NCI-H526 treated with DMSO at 0.1 percent for 48 hours (cell line): ENCODE measurements at places on chromosomes 3 and 15.

- DNase-seq = no peak
Observed at GRCh38 chr3:37498126-37499039, 324.0 kb upstream of the LRRFIP2 start.

- DNase-seq = no peak
Observed at GRCh38 chr3:16203671-16204629, 29.5 kb downstream of the GALNT15 start.

GRCh38 chr3:82824491-82824890 lies 1063.0 kb upstream of the GBE1 start:
- DNase-seq = no peak

DNA sequence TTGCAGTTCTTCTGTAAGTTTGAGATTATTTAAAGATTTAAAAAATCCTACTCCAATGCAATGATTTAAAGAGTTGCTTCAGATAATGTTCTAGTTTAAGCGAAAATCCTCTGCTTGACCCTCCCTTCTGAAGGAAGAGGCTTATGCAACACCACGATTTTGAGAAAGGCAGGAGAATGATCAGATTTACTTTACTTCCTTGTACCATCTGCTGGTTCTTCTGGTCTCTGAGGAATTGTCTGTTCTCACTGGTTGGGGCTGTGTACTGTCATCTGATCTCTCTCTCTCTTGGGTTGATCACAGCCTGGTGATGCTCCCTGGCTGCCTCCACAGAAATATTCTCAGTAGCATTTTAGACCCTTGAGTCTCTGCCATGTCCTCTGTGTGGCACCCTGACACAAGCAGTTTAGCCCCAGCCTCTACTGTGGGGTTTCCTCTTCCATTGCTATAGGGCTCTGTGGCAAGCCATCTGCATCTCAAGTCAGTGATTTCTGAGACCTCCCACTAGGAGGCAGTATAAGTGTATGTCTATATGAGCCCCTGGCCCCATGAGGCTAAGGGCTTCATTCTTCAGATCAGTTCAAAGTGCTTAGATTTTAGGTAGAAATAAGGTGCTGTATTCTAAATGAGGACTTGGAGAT lies 50.8 kb upstream of the PLAAT1 start:
- DNase-seq = peak; percentile 86

DNA sequence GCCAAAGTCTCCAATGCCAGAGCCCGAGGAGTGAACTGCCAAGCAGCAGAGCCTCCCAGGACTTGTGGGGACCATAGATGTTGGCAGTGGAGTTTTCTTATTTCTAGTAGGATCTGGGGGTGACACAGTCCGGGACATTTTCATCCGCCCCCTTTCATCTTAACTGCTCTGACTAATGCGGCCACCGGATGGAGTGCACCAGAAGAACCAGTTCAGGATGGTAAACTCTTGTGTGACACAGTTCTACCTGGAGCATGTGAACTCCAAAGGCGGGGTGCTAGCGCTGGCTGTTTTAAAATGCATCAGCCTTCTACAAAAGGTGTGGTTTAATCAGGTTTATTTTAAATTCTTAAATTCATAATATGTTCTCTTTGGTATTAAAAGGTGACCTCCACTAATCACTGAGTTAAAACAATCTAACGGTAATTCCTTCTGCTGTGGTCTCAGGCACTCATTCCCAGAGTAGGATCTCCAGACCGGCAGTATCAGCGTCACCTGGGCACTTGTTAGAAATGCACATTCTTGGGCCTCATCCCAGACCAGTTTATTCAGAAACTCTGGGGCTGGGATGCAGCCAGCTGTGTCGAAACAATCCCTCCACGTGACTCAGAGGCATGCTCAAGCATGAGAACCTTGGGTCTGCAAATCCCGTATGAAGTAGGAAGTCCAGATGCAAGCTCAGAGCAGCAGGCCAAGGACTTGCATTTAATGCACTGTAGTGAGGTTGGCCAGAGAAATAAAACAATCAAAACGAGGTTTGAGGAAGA lies 105.5 kb downstream of the GABRB3 start:
- no peak for DNase-seq

DNA sequence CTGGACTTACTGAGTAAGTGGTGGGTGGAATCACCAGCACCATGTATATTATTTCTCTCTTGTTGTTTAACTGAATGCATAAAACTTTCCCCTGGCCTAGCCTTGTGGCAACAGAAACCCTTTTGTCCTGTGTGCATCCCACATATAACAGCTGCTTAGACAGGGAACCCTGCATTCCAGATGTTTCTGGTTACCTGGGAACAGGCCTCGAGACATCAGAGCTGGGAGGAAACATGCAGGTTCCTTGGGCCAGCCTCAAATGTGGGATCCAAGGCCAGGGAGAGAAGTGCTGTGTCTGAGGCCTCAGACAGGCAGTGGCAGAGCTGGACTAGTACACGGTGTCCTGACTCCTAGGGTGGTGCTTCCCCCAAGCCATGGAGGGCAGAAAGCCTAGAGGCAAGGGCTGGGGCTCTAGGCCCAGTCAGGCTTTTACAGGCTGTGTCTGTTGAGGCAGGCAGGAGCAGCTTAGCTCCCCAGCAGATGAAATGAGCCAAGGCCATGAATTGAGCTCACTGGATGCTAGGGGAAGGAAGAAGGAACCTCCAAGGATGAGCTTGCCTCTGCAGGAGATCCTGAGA lies 57.7 kb downstream of the ITGA11 start:
- no peak for DNase-seq

DNA sequence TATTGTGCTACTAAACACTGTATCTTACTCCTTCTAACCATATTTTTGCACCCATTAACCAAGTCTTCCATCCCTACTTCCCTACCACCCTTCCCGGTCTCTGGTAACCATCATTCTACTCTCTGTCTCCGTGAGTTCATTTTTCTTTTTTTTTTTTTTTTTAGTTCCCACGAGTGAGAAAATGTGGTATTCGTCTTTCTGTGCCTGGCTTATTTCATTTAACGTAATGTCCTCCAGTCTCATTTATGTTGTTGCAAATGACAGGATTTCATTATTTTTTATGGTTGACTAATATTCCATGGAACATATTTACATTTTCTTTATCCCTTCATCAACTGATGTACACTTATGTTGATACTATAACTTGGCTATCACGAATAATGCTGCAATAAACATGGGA lies 31.7 kb downstream of the TJP1 start:
- no peak for DNase-seq

- no peak for DNase-seq
Observed at GRCh38 chr15:84616235-84616634, 15.4 kb downstream of the ZSCAN2 start.

DNA sequence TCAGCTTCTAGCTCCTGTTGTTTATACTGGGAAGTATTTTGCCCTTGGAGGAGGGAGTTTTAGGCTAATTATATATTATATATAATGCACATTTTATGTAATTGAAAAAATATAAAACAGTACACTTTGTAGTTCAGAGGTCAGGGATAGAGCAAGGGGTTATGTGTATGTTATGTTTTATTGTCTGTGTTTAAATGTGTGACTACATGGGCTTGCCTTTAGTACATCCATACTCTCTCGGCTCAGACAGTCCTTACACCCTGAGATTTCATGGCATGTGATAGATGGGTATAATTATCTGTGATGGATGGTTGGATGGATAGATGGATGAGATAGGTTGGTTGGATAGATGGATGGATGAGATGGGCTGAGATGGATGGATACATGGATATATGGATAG lies 17.4 kb upstream of the ST3GAL6 start:
- DNase-seq = no peak

GRCh38 chr3:143595456-143596077 lies 252.7 kb downstream of the SLC9A9 start:
- DNase-seq = no peak

DNA sequence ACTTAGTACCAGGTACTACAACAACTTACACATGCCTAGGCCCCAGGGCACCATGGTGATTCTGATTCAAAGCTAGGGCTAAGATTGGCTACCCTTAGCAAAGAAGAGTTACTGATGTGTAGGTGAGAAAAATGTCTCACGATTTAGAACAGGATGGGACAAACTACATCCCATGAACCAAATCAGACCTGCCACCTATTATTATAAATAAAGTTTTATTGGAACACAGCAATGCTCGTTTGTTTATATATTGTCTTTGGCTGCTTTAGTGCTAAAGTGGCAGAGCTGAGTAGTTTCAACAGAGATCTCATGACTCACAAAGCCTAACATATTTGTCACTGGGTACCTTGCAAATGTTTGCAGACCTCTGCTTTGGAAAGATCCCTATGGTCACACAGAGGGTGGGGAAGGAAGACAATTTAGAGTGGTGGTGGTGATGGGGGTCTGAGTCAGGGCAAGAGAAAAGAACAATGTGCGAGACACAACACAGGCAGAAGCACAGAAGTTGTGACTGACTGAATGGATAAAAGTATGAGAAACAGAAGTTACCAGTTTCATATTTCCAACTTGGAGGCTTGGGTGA lies 770.6 kb upstream of the CFAP20DC start:
- DNase-seq = no peak

DNA sequence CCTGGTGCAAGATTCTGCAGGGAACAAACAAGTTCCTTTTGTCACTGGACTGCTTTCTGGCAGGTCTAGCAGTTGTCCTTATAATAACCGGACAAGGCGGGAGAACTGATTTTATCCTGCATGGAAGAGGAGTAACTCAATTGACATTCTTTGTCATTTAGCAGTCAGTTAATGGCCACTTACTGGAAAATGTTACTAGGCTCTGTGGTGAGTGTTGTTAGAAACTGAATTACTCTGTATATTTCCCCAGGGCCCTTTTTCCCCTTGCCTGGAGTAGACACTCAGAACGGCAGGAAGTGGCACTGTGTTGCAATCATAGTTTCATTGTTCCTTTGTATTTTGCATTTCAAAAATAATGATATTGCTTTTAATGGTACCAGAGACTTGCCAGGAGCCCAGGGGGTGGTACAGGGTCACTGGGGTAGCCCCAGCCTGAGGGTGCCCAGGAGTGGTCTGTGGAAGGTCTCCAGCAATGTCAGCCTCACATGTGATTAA lies 318.6 kb upstream of the LRRFIP2 start:
- no peak for DNase-seq

DNA sequence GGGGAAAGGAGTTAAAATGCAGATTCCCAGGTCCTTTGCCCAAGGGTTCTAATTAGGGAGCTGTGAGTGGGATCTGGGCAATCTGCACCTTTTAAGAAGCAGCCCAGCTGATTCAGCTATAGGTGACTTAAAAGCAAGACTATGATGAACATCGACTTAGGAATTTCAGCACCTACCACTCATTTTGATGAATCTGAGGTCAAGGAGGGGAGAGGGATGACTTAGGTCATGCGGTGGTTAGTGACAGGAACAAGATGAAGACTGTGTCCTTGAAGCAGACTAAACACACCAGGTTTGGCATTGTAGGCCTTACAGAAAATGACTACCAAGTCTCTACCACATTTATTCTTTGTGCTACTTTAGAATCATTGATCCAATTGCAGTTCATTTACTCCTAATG lies 196.3 kb downstream of the DTWD1 start:
- DNase-seq = no peak
